Muscle of leg (tissue), 16 donors: ENCODE measurements at places on chromosomes 16 and 17.
A peak's percentile ranks its signal among the peaks of the same experiment; 100 is the strongest.

GRCh38 chr17:66146394-66146793 lies 45.5 kb downstream of the CEP112 start:
- DNase-seq: no peak
- H3K4me3 ChIP-seq: no peak overlapping the region
- H3K27ac ChIP-seq: no peak overlapping the region
- H3K36me3 ChIP-seq: peaks cover under 1% of the 10 kb centered on the region
- no peaks in the 10 kb centered on the region for H3K27me3 ChIP-seq
- no peaks in the 10 kb centered on the region for H3K4me1 ChIP-seq

GRCh38 chr16:5321930-5322329 lies 224.3 kb upstream of the EEF2KMT start:
- no peaks in the 10 kb centered on the region for H3K36me3 ChIP-seq
- no peaks in the 10 kb centered on the region for H3K27me3 ChIP-seq
- H3K4me1 ChIP-seq: peaks cover 8% of the 10 kb centered on the region
- DNase-seq: peak; percentile 14
- no peak overlapping the region for H3K27ac ChIP-seq
- no peak overlapping the region for H3K4me3 ChIP-seq

- H3K4me3 ChIP-seq: no peak overlapping the region
- no peak overlapping the region for H3K27ac ChIP-seq
- peaks cover 11% of the 10 kb centered on the region for H3K27me3 ChIP-seq
- peak; percentile 55 for DNase-seq
- no peaks in the 10 kb centered on the region for H3K36me3 ChIP-seq
These were observed 13.6 kb downstream of the MRM1 start for GRCh38 chr17:36614933-36615332.

- H3K4me3 ChIP-seq: no peak overlapping the region
- no peak overlapping the region for H3K27ac ChIP-seq
- no peaks in the 10 kb centered on the region for H3K36me3 ChIP-seq
- peaks cover 34% of the 10 kb centered on the region for H3K27me3 ChIP-seq
- DNase-seq: no peak
- H3K4me1 ChIP-seq: no peaks in the 10 kb centered on the region
These were observed 178.9 kb downstream of the C16orf95 start for GRCh38 chr16:87138316-87138715.

DNA sequence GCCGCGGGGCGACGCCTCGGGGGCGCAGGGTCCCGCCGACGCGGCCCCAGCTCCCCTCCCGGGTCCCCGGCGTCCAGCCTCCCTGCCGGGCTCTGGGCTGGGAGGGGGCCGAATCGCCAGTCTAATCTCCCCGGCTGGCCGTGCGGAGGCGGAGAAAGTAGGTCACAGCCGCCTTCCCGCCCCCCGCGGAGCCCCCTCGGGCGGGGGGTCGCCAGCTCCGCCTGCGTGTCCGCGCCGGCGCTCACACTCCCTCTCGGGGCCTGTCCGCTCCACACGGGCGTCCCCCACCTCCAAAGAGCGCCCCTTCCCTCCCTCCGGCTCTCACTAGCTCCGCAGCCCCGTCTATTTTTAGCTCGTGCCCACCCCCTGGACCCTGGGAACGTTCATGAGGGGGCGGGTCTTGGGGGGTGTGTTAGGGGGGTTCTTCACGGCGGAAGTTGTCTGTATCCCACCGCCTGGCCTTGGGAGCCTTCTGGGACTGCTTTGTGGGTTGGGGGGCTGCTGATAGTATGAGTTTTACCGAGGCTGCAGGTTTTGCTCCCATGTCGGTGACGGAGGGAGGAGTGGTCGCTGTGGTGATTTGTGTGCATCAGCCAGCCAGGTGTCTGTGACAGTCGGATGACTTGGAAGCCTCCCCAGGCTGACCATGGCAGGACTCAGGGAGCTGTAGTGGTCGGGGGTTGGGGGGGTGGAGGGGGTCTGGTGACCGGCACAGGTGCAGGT lies 1.1 kb downstream of the ATP1B2 start:
- H3K4me3 ChIP-seq: peak overlapping the region; percentile 72
- H3K4me1 ChIP-seq: peaks cover 20% of the 10 kb centered on the region
- peak; percentile 84 for DNase-seq
- H3K27ac ChIP-seq: peak overlapping the region; percentile 29
- peaks cover 23% of the 10 kb centered on the region for H3K27me3 ChIP-seq

DNA sequence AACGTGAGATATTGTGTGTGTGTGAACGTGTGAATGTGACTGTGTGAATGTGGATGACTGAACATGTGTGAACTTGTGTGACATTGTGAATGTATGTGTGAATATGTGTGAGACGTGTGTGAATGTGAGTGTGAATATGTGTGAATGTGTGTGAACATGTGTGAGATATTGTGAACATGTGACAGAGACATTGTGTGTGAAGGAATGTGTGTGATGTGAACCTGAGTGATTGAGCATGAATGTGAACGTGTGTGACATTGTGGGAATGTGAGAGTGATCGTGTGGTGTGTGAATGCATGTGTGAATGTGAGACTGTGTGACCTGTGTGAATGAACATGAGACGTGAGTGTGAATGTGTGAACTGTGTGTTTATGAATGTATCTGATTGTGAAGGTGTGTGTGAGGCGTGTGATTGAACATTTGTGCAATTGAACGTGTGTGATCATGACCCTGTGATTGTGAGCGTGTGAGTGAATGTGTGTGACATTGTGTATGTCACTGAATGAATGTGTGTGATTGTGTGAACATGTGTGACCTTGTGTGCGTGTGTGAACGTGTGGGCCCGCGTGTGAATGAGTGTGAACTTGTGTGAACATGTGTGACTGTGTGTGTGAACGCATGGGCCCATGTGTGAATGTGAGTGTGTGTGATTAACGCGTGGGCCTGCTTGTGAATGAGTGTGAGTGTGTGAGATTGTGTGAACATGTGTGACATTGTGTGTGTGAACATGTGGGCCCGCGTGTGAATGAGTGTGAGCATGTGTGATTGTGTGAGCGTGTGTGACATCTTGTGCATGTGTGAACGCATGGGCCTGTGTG lies 23.2 kb upstream of the GSE1 start:
- no peak for DNase-seq
- peaks cover 62% of the 10 kb centered on the region for H3K4me1 ChIP-seq
- H3K27me3 ChIP-seq: no peaks in the 10 kb centered on the region
- H3K36me3 ChIP-seq: no peaks in the 10 kb centered on the region
- no peak overlapping the region for H3K27ac ChIP-seq

DNA sequence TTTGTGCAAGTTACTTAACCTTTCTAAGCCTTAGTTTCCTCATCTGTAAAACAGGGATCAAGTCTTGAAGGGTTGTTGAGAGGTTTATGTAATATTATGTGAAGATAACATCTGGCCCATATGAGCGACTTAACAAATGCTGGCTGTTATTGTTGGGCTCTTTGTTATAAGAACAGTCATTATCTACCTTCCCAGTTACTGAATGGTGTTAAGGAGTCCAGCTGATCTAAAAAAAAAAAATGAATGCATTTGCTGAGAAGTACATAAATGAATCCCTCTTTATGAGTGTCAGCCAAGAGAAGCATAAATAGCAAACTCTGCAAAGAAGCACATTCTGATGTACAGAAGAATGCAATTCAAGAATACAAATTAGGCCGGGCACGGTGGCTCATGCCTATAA lies 24.3 kb upstream of the MED13 start:
- H3K4me1 ChIP-seq: no peaks in the 10 kb centered on the region
- H3K4me3 ChIP-seq: no peak overlapping the region
- no peak for DNase-seq
- H3K27ac ChIP-seq: no peak overlapping the region
- H3K27me3 ChIP-seq: no peaks in the 10 kb centered on the region

GRCh38 chr17:12509801-12510200 lies 155.9 kb upstream of the MYOCD start:
- no peak overlapping the region for H3K4me3 ChIP-seq
- no peaks in the 10 kb centered on the region for H3K4me1 ChIP-seq
- no peaks in the 10 kb centered on the region for H3K27me3 ChIP-seq

- no peak overlapping the region for H3K27ac ChIP-seq
- no peaks in the 10 kb centered on the region for H3K27me3 ChIP-seq
- no peak overlapping the region for H3K4me3 ChIP-seq
- DNase-seq: no peak
- no peaks in the 10 kb centered on the region for H3K36me3 ChIP-seq
- H3K4me1 ChIP-seq: no peaks in the 10 kb centered on the region
These were observed 65.8 kb downstream of the RMI2 start for GRCh38 chr16:11411059-11411550.

- H3K4me3 ChIP-seq: no peak overlapping the region
- no peaks in the 10 kb centered on the region for H3K36me3 ChIP-seq
- H3K27me3 ChIP-seq: peaks cover 40% of the 10 kb centered on the region
- peaks cover 14% of the 10 kb centered on the region for H3K4me1 ChIP-seq
These were observed 3.8 kb downstream of the CIITA start for GRCh38 chr16:10880594-10881452.

GRCh38 chr16:68469796-68470460 lies 21.6 kb upstream of the SMPD3 start:
- H3K4me1 ChIP-seq: peaks cover 23% of the 10 kb centered on the region
- no peaks in the 10 kb centered on the region for H3K36me3 ChIP-seq
- peak overlapping the region; percentile 86 for H3K27ac ChIP-seq
- no peak overlapping the region for H3K4me3 ChIP-seq
- DNase-seq: peak; percentile 64

- no peak overlapping the region for H3K27ac ChIP-seq
- H3K4me1 ChIP-seq: peaks cover 11% of the 10 kb centered on the region
- no peaks in the 10 kb centered on the region for H3K27me3 ChIP-seq
- DNase-seq: peak; percentile 22
These were observed 63.3 kb upstream of the HSBP1 start for GRCh38 chr16:83744441-83744981.

GRCh38 chr17:30101686-30102390 lies 14.8 kb upstream of the NSRP1 start:
- H3K4me3 ChIP-seq: no peak overlapping the region
- no peak for DNase-seq
- no peak overlapping the region for H3K27ac ChIP-seq
- peaks cover 3% of the 10 kb centered on the region for H3K27me3 ChIP-seq

DNA sequence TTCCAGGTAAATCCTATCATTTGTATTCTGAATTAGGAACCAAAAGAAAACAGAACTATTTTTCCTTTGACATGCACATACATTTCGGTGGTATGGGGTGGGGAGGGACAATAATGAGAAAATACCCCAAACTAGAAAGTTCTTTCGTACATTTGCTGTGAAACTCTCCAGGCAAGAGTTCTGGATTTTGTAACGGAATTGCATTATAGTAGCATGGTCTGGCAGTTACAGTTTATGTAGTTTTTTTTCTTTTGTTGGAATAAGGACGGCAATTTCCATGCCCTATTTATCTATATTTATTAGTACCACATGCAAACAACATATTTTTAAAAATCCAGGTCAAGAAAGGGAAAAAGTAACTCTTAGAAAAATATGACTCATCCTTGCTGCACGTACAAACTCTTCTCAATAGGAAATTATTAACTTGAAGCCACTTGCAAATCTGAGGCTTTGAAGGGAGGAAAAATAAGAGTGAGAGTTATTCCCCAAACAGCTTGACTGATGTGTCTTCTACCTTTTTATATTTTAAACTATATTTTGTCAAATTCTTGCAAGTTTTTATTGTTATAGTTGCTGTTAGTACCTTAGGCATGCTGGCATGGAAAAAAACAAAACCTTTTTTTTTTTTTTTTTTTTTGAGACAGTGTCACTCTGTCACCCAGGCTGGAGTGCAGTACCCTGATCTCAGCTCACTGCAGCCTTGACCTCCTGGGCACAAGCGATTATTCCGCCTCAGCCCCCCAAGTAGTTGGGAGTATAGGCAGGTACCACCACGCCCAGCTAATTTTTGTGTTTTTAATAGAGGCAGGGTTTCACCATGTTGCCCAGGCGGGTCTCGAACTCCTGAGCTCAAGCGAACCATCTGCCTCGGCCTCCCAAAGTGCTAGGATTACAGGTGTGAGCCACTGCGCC lies 69.3 kb downstream of the WWP2 start:
- DNase-seq: peak; percentile 50
- H3K27ac ChIP-seq: peak overlapping the region; percentile 57
- H3K27me3 ChIP-seq: no peaks in the 10 kb centered on the region
- peaks cover 30% of the 10 kb centered on the region for H3K4me1 ChIP-seq
- peaks cover 2% of the 10 kb centered on the region for H3K36me3 ChIP-seq
- H3K4me3 ChIP-seq: no peak overlapping the region

- peaks cover 37% of the 10 kb centered on the region for H3K4me1 ChIP-seq
- DNase-seq: no peak
- H3K27ac ChIP-seq: no peak overlapping the region
- no peaks in the 10 kb centered on the region for H3K36me3 ChIP-seq
- H3K27me3 ChIP-seq: no peaks in the 10 kb centered on the region
These were observed 174.1 kb downstream of the NTN1 start for GRCh38 chr17:9195411-9195810.

- H3K27me3 ChIP-seq: peaks cover 4% of the 10 kb centered on the region
- H3K36me3 ChIP-seq: no peaks in the 10 kb centered on the region
- DNase-seq: no peak
These were observed 6.4 kb upstream of the SRCAP start for GRCh38 chr16:30692396-30693064.

- DNase-seq: no peak
- no peaks in the 10 kb centered on the region for H3K4me1 ChIP-seq
- no peaks in the 10 kb centered on the region for H3K36me3 ChIP-seq
- no peak overlapping the region for H3K4me3 ChIP-seq
- H3K27me3 ChIP-seq: no peaks in the 10 kb centered on the region
These were observed 323.4 kb upstream of the KIF2B start for GRCh38 chr17:53499277-53499676.

GRCh38 chr16:27364493-27365141 lies 37.4 kb upstream of the IL21R start:
- no peak overlapping the region for H3K27ac ChIP-seq
- H3K4me1 ChIP-seq: peaks cover 6% of the 10 kb centered on the region
- DNase-seq: no peak
- peaks cover 20% of the 10 kb centered on the region for H3K36me3 ChIP-seq
- no peaks in the 10 kb centered on the region for H3K27me3 ChIP-seq
- no peak overlapping the region for H3K4me3 ChIP-seq

DNA sequence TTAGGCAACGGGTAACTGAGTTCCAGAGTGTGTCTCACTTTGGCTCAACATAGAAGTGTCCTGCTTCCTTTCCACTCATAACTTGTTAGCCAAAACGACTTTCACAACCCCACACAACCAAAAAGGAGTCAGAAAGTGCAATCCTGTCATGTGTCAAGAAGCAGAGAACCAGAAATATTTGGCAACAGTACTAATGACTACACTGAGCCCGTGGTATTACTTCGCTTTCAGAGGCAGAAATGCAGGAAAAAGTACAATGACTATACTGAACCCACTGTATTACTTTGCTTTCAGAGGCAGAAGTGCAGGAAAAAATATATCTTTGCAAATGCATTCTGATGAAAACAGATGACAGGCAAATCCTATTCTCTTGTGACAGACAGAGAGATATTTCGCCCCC lies 484.6 kb downstream of the KIF2B start:
- no peaks in the 10 kb centered on the region for H3K27me3 ChIP-seq
- DNase-seq: peak; percentile 14
- H3K36me3 ChIP-seq: no peaks in the 10 kb centered on the region
- H3K27ac ChIP-seq: no peak overlapping the region

DNA sequence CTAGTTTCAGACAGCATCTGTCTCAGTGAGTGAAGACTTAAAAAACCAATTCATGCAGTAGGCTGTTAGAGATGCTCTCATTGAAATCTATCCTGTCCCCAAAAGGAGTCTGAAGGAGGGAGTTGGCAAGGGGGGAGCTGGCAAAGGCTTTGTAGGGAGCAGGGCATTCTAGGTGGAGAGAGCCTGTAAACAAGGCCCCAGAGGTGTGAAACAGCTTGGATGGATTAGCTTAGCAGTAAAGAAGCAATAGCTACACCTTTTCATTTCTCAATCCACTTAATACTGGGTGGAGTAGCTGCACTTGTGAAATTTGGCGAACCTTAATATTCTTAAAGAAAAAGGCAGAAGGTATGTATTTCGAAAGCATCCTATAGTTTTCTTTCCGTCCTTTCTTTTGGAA lies 61.8 kb downstream of the KSR1 start:
- H3K27ac ChIP-seq: peak overlapping the region; percentile 35
- no peak overlapping the region for H3K4me3 ChIP-seq
- no peaks in the 10 kb centered on the region for H3K36me3 ChIP-seq
- H3K4me1 ChIP-seq: peaks cover 23% of the 10 kb centered on the region
- DNase-seq: no peak
